ENCODE measurements at places on chromosomes 5 and 9.

DNA sequence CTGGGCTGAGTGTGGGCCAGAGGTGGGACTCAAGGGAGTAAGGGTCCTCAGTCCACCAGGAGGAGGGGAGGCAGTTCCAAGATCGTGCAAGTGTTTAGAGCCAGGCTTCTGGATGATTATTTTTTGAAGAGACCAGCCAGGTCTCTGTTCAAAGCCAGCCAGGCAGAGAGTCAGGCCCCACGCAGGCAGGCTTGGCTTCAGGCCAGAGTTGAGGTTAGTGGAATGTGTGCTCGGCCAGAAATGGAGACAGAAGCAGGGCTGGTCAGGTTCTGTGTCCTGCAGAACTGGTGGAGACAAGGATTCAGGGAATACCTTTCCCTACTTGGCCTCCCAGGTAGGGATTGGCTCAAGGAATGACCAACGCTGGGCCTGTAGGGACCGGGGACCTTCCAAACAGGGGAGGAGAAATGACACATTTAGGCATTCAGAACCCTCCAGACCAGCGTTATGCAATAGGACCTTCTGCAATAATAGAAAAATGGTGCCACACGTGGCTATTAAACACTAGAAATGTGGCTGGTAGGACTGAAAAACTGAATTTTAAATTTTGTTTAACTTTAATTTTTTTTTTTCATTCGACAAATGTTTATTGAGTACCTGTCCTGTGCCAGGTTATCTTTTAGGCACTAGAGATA, 106.2 kb downstream of the CMYA5 start:
- DNase-seq: peak; percentile 32

- no peak for DNase-seq
Observed at GRCh38 chr5:79743846-79744605, 54.4 kb downstream of the CMYA5 start.

DNA sequence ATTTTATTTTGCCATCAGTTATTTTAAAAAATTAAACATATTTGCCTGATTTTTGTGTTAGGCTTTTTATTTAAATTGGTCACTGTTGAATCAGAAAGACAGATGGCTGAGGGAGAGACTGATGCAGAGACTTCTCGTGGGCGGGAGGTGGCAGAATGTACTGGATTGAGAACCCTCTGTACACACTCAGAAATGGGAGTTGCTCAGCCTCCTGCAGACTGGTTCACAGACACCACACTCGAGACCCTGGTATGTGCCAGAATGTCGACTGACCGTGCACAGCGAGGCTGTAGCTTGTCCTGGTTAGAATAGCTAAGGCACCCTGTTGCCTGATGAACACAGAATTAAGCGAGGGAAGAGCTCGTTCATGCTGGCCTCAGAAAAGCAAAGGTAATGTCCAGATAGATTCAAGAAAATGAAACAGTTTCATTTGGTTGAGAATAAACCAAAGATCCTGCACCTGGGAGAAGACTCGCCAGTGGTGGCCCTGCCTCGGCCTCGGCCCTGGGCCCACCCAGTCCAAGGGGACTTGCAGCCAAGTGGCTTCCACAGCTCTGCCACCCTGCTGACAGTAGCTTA, 71.3 kb upstream of the OTULINL start:
- DNase-seq: no peak

GRCh38 chr5:41275813-41276512, 62.6 kb upstream of the C6 start:
- no peak for DNase-seq

DNA sequence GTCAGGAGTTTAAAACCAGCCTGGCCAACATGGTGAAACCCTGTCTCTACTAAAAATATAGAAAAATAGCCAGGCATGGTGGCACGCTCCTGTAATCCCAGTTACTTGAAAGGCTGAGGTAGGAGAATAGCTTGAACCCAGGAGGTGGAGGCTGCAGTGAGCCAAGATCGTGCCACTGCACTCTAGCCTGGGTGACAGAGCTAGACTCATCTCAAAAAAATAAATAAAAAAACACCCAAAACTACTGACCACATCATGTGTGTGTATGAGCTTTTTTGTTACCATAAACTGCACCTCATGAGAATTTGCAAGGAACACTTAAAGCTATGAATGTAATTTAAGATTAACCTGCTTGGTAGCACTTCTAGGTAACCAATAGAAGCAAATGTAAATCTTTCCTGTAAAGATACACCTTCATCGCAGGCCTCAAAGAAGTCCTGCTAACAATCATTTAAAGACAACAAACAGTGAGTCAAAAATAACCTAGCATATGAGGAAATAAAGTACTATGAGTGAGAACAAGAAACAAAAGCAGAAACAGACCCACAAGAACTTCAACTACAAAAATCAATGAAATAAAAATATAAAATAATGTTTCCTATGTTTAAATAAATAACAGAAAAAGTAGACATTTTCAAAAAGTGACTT, 13.0 kb downstream of the SLC38A9 start:
- DNase-seq: no peak

GRCh38 chr9:114914139-114914538, 16.3 kb downstream of the TNFSF8 start:
- DNase-seq: no peak

DNA sequence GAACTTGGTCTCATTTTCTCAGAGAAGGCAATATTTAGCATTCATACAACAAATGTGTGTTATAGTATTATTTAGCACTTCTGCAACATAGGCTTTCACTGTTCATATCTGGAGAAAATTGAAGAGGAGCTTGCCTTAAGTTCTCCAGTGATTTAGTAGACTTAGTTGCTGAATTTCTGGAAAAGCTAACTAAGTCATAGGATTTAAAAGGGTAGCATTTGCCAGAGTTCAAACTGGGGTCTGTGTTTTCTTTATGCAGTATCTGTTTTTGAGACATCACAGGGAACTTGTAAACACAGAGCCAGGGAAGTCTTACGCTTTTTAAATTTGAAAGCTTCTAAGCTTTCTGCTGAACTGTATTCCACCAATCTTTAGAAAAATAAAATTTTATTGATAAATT, 8.7 kb upstream of the PCSK5 start:
- DNase-seq: peak; percentile 27

GRCh38 chr9:6781476-6781875, 23.7 kb downstream of the KDM4C start:
- DNase-seq: no peak

GRCh38 chr5:11681796-11682195, 222.4 kb downstream of the CTNND2 start:
- no peak for DNase-seq

- no peak for DNase-seq
Observed at GRCh38 chr5:154646745-154647113, 108.4 kb upstream of the LARP1 start.

GRCh38 chr5:176771102-176771845, 39.1 kb upstream of the UNC5A start:
- DNase-seq: no peak

DNA sequence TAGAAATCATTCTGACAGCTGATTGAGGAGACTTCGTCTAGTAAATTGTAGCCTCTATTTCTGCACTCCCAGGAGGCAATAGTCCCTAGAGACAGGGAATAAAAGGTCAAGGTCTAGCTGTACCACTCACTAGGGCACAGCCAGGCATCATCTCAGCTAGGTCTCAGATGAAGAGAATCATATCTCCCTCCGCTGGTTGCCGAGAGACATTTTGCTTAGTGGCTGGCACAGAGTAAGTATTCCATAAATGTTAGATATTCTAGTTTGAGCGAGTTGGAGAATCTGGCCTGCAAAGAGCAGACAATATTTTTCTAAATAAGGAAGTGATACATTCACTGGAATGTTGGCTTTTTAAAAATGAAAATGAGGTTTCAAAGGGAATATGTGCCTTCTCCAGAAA, 180.4 kb upstream of the ACTBL2 start:
- no peak for DNase-seq

GRCh38 chr9:136339173-136339957, 12.0 kb downstream of the GPSM1 start:
- peak; percentile 60 for DNase-seq

GRCh38 chr9:16553869-16554540, 316.5 kb downstream of the BNC2 start:
- DNase-seq: peak; percentile 32

DNA sequence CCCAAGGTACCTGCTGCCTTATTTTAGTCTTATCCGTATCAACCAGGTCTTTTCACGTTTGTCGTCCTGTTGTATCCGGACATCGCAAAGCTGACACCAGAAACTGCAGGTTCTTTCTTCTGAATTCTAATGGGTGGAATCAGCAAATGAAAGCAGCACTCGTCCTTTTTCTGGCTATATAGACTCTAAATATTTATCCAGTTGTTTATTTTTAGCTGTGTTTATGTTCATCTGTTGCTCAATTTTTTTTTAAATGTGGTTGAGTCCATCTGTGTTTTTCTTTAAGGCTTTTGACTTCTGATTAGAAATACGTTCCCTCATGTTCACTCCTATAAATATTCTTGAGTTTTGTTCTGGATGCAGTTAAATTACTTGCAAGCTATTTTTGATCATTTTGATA, 831.7 kb downstream of the MTRR start:
- DNase-seq: no peak

DNA sequence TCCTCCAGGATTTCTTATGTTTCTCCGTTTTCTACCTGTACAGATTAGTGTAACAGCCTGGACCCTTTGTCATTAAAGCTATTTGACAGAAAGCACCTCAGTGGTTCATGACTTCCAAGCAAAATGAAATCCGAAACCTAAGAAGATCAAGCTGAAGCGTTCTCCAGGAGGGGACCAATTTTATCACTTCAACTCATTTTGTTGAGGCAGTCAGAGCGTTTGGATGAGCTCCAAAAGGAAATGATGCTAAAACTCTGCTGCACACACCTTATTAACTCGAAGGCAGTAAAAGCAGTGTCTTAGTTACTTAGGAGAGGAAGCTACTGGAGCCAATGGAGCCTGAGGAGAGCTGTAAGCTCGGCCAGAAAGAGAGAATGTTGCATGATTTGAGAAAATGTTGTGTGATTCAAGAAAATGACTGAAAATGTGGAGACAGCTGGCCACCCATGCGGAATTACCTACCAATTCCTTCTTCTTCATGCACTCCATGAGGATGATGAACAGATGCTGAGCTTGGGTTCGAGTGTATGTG, 346.7 kb upstream of the KLF9 start:
- no peak for DNase-seq

GRCh38 chr5:127260686-127261085, 29.9 kb upstream of the MEGF10 start:
- DNase-seq: no peak

DNA sequence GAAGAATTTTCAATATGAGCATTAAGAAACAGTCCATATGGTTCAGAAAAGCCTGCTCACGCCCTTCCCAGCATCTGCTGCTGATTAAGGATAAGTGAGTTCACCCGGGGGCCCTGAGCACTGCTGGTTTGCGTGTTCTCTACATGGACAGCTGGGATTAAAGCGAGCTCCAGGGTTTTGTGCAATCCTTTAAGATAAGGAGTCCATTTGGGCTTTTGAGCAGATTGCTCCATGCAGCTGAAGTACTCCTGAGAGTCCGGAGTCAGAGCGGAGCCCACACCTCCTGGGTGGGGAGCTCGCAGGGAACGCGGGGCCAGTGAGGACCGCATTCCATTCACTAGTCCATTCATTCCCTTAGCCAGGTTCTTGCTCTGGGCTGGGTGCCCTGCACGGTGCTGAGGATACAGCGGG, 149.3 kb upstream of the COL5A1 start:
- peak; percentile 95 for DNase-seq

DNA sequence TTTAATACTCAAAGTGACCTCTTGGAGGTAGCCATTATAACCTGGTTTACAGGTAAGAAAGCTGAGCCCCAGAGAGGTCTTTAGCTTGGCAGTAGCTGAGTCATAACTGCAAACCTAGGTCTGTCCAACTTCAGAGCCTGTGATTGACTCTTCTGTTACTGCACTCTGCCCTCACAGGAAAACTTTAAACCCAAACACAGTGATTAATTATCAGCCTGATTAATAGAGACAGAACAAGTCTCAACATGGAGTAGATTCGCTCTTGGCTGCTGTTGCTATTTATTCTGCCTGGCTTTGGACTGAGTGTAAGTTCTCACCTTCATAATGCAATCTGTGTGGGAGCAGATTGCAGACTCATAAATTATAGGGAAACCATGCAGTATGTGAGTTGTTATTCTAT, 27.4 kb upstream of the TXN start:
- no peak for DNase-seq

All from lung (tissue), 17 donors.